Esophagus squamous epithelium (tissue), 5 donors: ENCODE measurements at places on chromosomes 2 and 18. TPM values are rescaled to one million over a fixed set of nuclear protein-coding genes. Genes with fewer than 3 reads are reported as not detected.

ANKRD30BL gene
- not detected for total RNA-seq

NDC80 gene
- total RNA-seq, result 4.0 TPM

ANO7 gene
- not detected for total RNA-seq

PTGR3 gene
- total RNA-seq, result 16.9 TPM

FANCL gene
- total RNA-seq, result 10.5 TPM

AQP12B gene
- total RNA-seq, result not detected

POTEJ gene
- not detected for total RNA-seq

DBI gene
- total RNA-seq, result 391 TPM

TMEM200C gene
- 0.04 TPM for total RNA-seq

ZNF532 gene
- total RNA-seq, result 30.7 TPM

SIX3 gene
- total RNA-seq, result not detected

GALNT5 gene
- 8.8 TPM for total RNA-seq

REEP1 gene
- 10.3 TPM for total RNA-seq

MRPL53 gene
- total RNA-seq, result 24.8 TPM

TTN gene
- total RNA-seq, result 2.5 TPM

RFX8 gene
- not detected for total RNA-seq

CFAP221 gene
- not detected for total RNA-seq

RPRM gene
- not detected for total RNA-seq

TNFRSF11A gene
- total RNA-seq, result 5.6 TPM
